Astrocyte (in vitro differentiated cells and primary cell): ENCODE measurements at places on chromosomes 7 and 10.

GRCh38 chr10:33950206-33950605 lies 615.7 kb upstream of the NRP1 start:
- DNase-seq, result no peak

- peak; percentile 54 for DNase-seq
Observed at GRCh38 chr7:12643001-12643643, 44.3 kb upstream of the ARL4A start.

GRCh38 chr7:214410-215212 lies 22.2 kb downstream of the FAM20C start:
- DNase-seq, result peak; percentile 85

GRCh38 chr7:8629504-8629903 lies 196.1 kb downstream of the NXPH1 start:
- no peak for DNase-seq

DNA sequence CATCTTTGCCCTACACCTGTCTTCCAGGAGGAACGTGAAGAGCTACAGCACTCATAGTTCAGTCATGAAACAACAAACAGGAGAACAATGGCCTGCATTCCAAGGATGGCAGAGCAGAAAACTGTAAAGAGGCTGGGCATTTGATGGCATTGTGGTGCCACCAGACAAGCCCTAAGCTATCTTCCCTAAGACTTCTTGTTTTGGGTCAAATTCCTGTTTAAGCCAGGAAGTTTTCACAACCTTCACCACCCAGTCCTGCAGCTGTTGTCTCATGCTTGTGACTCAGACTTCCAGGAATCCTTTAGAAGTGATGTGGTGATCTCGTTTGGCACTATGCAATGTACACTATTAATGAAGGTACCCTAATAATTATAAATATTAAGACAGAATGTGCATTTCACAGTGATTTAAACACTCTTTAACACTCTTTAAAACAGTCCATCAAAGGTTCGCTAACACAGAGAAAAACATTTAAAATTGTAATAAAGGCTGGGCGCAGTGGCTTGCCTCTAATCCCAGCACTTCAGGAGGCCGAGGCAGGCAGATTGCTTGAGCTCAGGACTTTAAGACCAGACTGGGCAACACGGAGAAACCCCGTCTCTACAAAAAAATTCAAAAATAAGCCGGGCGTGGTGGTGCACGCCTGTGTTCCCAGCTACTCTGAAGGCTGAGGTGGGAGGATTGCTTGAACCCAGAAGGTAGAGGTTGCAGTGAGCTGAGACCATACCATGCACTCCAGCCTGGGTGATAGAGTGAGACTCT lies 2.7 kb upstream of the HERPUD2 start:
- DNase-seq, result peak; percentile 54

DNA sequence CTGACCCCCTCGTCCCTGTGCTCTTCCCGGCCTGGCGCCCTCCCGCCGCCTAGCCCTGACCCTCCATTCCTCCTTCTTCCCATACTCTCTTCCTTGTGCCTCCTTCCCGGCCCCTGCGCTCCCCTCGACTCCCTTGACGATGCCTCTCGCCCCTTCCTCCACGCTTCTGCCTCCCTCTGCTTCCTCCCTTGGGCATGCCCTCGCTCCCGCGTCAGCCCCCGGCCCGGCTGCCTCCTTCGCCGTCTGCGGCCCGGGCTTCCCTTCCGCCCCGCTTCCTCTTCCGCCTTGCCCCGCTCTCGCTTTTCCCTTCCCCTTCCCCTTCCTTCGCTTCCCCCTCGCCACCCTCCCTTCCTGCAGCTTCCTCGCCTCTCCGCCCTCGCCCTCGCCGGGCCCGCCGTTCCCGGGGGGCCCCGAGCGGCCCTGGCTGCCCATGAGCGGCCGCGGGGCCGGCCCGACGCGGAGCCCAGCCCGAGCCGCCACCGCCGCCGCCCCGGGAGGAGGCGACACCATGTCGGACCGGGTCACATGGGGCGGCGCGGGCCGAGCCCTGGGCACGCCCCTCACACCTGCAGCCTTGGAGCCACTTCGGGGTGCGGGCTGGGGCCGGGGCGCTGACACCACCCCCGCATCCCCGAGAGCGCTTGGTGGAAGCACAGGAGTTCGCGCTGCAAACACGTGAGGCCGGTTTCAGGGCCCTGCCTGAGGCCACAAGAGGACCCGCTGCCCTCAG lies at the start of gene FBXW4:
TSS of gene FBXW4 (minus strand) at position 497 of the 730 bp plus-strand sequence. CDS start at position 432, 65 bp downstream.
- peak; percentile 23 for DNase-seq
